Stimulated activated CD8-positive, alpha-beta memory T cell treated with anti-CD3 and anti-CD28 coated beads, Interleukin-4, amount 100 ng/mL, for 1 hour (primary cell): ENCODE measurements at places on chromosomes 7 and 10.

DNA sequence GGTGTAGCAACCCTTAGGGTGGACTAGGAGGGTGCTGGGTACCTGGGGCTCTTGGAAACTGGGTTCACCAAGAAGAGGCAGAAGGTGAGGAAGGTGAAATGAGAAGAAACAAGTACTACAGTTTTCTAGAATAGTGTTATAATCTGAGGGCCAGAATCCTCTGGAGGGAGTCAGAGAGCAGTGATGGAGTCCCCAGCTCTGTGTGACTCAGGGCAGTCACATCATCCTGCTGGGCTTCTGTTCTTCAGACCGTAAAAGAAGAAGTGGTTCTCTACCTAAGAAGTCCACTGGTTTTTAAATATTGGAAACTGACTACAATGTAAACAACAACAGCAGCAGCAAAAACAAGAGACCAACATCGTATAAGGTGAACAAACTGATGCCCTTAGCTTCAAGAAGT, 197.3 kb downstream of the PRPF18 start:
- no peak for DNase-seq

GRCh38 chr7:29272057-29272456, 77.5 kb downstream of the CHN2 start:
- DNase-seq, result no peak

- DNase-seq, result no peak
Observed at GRCh38 chr7:151481650-151482505, 37.8 kb downstream of the RHEB start.

DNA sequence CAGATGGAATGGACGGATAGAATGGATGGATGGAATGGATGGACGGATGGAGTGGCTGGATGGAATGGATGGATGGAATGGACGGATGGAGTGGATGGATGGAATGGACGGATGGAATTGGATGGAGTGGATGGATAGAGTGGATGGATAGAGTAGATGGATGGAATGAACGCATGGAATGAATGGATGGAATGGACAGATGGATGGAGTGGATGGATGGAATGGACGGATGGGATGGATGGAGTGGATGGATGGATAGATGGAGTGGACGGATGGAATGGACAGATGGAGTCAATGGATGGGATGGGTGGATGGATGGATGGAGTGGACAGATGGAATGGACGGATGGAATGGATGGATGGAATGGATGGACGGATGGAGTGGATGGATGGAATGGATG, 259.7 kb upstream of the C7orf33 start:
- no peak for DNase-seq

GRCh38 chr7:100095704-100096103, 5.5 kb downstream of the MCM7 start:
- no peak for DNase-seq

- no peak for DNase-seq
Observed at GRCh38 chr10:7478727-7479457, 68.1 kb upstream of the SFMBT2 start.

GRCh38 chr7:1632916-1633785, 36.9 kb upstream of the ELFN1 start:
- DNase-seq, result no peak

DNA sequence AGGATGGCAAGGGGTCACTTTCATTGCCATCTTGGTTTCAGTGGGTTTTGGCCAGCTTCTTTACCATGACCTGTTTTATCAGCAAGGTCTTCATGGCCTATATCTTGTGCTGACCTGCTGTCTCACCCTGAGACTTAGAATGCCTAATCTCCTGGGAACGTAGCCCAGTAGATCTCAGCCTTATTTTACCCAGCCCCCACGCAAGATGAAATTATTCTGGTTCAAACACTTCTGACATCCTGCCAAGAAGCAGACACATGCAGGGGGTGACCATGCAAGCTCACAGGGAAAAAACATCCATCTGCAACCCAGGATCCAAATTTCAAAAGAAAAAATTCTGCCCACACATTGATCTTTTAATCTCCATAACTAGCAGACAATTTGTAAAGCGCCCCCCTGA, 88.4 kb upstream of the EEPD1 start:
- DNase-seq, result no peak

DNA sequence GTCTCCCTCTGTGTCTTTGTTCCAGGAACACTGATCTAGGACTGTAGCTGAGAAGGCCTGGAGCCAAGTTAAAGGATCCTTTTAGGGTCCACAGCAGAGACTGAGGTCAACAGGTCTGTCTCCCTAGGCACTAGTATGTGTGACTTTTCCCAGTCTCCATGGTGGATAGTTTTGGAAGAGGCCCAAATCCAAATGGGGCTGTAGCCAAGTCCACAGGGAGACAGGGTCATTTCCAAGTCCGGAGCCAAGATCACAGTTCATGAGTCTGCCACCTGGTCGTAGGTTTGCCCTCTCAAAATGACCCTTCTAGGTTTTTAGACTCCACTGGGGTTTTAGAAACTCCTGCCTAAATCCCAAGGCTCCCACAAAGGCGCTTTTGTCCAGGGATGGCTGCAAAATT, 16.8 kb downstream of the ZNF277 start:
- DNase-seq, result no peak

- no peak for DNase-seq
Observed at GRCh38 chr7:155984609-155985405, 172.5 kb upstream of the SHH start.

DNA sequence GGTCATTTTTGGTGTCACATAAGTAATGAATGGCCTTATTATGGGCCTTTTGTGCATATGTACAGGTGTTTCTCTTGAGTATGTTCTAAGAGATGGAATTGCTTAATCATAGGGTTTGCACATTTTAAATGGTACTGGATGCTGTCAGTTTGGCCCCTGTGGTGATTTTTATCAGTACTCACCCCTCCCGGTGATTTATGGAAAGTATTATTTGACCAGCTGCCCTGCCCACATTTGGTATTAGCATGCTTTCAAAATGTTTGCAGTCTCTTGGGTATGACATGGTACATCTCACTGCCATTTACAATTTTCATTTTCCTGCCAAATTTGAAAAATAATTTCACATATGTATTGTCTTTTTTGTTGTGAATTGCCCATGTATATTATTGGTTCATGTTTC, 427.7 kb downstream of the LRMDA start:
- no peak for DNase-seq

GRCh38 chr7:138588986-138589385, 112.2 kb downstream of the SVOPL start:
- DNase-seq, result no peak

GRCh38 chr10:9254353-9254752, 1199.9 kb downstream of the GATA3 start:
- DNase-seq, result no peak

DNA sequence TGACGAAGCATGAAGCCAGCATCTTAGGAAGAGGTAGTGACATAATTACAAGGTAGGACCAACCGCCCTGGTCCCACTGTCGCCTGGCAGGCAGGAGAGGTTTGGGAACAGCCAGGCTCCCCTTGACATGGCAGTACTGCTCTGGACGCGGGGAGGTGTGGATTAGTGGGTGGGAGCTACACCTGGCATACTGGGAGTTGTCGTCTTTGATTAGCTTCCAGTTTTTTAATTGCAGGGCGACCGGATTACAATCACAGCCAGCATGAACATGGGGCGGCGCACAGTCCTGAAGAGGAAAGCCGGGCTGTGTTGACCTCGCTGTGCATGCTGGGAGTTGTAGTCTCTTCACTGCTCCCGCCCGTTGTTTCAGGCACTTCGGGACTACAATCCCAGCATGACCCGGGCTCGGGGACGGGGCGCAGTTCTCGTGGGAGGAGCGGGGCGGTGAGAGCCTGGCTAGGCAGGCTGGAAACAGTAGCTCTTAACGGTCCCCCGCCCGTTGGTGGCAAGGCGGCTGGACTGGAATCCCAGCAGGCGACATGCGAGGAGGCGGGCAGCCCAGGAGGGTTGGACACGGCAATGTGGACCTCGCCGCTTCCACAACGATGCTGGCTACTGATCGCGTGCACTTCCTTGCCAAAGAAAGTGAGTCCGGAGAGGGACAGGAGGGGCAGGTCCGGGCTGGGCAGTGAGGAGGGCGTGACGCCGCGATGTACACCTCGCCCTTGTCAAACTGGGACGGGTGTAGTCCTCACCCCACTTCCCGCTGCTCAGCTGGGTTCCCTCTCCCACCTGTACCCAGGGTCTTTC, 98.0 kb upstream of the ZNF722 start:
- peak; percentile 59 for DNase-seq

DNA sequence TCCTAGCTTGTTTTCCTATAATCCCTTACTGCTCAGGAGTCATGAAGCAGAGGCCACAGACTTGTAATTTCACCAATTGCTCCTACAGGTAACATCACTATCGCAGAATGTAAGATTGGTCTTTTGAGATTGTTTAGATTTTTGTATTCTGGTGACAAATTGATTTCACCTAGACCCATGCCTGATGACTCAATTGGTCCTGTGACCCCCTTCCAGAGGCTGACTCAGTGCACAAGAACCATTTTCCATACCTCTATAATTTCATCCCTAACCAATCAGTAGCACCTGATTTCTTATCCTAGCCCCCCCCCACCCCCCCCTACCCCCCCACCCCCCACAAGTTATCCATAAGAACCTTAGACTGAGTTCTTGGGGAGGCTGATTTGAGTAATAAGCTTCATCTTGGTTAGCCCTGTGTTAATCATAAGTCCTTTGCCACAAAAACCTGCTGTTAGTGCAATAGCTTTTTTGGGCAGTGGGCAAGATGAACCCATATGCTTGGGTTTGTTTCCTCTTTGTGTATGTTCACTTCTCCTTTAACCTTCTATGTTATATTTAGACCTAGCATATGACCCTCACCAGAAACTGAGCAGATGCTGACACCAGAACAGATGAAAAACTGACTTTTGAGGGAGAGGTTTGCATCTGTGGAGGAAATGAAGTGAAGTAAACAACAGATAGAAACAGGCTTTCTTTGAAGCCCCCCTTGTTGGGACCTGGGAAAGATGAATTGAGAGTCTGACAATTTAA, 187.1 kb downstream of the KIF20B start:
- no peak for DNase-seq
